ENCODE measurements at places on chromosomes 3 and 15.

GRCh38 chr3:195260280-195260905 lies 10.6 kb downstream of the XXYLT1 start:
- H3K27me3 ChIP-seq = no peaks in the 10 kb centered on the region
- DNase-seq = peak; percentile 68
- peak overlapping the region; percentile 88 for H3K27ac ChIP-seq
- peak overlapping the region; percentile 76 for H3K4me3 ChIP-seq
- H3K36me3 ChIP-seq = peaks cover under 1% of the 10 kb centered on the region

DNA sequence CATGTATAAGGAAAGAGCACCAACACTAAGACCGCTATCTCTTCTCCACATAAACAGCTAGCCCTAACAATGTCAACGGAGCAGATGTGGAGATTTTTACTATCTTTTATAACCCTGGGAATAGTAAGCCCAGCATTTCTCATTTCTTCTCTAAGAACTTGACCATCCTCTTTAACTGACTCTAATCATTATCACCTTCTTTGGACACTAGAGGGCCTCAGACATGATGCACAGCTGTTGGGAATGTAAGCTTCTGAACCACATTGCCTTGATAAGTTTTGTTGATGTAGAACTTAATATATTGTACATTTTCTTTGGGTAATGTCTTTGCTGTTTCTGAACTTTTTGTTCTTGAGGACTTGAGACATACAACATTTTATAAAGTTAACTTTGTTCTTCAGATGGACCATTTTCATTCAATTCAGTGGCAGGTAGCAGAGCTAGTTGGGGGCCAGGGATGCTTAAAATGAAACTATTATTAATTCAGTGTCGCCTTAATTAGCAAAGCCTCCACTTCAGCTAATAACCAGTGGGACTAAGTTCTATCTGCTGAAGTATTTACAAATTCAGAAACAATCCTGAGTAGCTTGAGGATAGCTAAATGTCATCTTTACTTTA lies 9.6 kb upstream of the TAGLN3 start:
- peaks cover 58% of the 10 kb centered on the region for H3K36me3 ChIP-seq
- H3K4me1 ChIP-seq = no peaks in the 10 kb centered on the region
- H3K4me3 ChIP-seq = no peak overlapping the region
- peak; percentile 83 for DNase-seq
- H3K27me3 ChIP-seq = no peaks in the 10 kb centered on the region

GRCh38 chr15:92610101-92610520 lies 45.5 kb downstream of the FAM174B start:
- no peaks in the 10 kb centered on the region for H3K36me3 ChIP-seq
- no peak for DNase-seq
- H3K4me3 ChIP-seq = no peak overlapping the region
- peaks cover 20% of the 10 kb centered on the region for H3K4me1 ChIP-seq
- H3K27me3 ChIP-seq = no peaks in the 10 kb centered on the region

DNA sequence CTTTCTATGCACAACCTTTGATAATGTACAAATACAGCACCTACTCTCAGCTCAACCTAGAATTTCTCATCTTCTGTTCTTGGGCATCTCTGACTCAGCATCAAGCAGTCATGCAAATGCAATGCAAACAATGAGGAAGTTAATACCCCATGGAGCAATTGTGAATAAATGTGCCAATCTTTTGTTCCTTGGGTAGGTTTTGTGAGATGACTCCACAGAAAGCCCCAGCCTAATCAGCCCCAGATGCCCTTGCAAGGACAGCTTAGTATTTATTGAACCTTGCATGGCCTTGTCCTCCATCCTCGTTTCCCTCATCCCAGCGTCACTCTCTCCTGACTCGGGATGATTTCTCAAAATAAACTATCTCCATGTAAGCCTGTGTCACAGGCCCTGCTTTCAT lies 494.7 kb upstream of the NECTIN3 start:
- no peaks in the 10 kb centered on the region for H3K27me3 ChIP-seq
- no peak overlapping the region for H3K27ac ChIP-seq
- peak; percentile 7 for DNase-seq
- no peak overlapping the region for H3K4me3 ChIP-seq
- H3K36me3 ChIP-seq = no peaks in the 10 kb centered on the region
